Camera-type eye (tissue), 1 donor: ENCODE measurements at places on chromosomes 12 and 14. TPM values are rescaled to one million over a fixed set of nuclear protein-coding genes. Genes with fewer than 3 reads are reported as not detected.

Gene BHLHE41
- 8.6 TPM for total RNA-seq

Gene RD3L
- 12.0 TPM for total RNA-seq

Gene EPS8
- 157 TPM for total RNA-seq

Gene SLC25A47
- 0.22 TPM for total RNA-seq

Gene E2F7
- total RNA-seq = 5.2 TPM

Gene SYCP3
- total RNA-seq = not detected

Gene MSRB3
- total RNA-seq = 41.6 TPM

Gene PLCZ1
- total RNA-seq = not detected

Gene PARPBP
- 10.6 TPM for total RNA-seq

Gene KRT80
- total RNA-seq = 1.6 TPM
